ENCODE measurements at places on chromosomes 5 and 9. TPM values are rescaled to one million over a fixed set of nuclear protein-coding genes. Genes with fewer than 3 reads are reported as not detected.

Gene INSL6
- not detected for total RNA-seq

Gene ZNF354C
- total RNA-seq, result 6.0 TPM

Gene AQP3
- total RNA-seq, result 6.0 TPM

Gene FAM221B
- total RNA-seq, result not detected

Gene PCDHGB1
- 3.1 TPM for total RNA-seq

Gene RMRP
- 32,961 TPM for total RNA-seq

Gene LCN9
- not detected for total RNA-seq

Gene PCDH12
- 64.0 TPM for total RNA-seq

Gene PTAR1
- 32.5 TPM for total RNA-seq

Gene FGD3
- total RNA-seq, result 1.1 TPM

Gene N4BP3
- 107 TPM for total RNA-seq
